ENCODE measurements at places on chromosomes 1 and 21.

DNA sequence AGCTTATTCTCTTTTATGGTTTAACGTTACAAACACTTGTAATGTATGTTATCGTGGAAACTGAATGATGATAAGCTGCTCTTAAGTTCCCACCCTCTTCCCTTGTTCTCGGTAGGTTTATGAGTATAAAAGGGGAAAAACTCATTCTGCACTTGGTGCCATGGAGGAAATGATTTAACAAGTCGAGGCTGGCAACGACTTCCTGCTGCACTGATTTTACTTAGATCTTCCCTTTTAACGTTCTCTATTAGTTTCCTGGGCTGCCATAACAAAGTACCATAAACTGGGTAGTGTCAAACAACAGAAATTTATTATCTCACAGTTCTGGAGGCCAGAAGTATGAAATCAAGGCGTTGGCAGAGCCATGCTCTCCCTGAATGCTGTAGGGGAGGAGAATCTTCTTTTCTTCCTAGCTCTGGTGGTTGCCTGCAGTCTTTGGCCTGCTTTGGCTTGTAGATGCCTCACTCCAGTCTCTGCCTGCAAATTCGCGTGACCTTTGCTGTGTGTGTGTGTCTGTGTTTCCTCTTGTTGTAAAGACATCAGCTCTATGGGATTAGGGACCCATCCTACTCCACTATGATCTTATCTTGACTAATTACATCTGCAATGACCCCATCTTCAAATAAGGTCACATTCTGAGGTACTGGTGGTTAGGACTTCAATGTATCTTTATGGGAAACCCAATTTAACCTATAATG lies 26.3 kb downstream of the HUNK start:
- DNase-seq = no peak

- no peak for DNase-seq
Observed at GRCh38 chr1:200684015-200684414, 14.3 kb upstream of the DDX59 start.

- no peak for DNase-seq
Observed at GRCh38 chr1:8473891-8474300, 156.0 kb downstream of the SLC45A1 start.

- DNase-seq = no peak
Observed at GRCh38 chr1:35173909-35174540, 18.9 kb downstream of the SFPQ start.

DNA sequence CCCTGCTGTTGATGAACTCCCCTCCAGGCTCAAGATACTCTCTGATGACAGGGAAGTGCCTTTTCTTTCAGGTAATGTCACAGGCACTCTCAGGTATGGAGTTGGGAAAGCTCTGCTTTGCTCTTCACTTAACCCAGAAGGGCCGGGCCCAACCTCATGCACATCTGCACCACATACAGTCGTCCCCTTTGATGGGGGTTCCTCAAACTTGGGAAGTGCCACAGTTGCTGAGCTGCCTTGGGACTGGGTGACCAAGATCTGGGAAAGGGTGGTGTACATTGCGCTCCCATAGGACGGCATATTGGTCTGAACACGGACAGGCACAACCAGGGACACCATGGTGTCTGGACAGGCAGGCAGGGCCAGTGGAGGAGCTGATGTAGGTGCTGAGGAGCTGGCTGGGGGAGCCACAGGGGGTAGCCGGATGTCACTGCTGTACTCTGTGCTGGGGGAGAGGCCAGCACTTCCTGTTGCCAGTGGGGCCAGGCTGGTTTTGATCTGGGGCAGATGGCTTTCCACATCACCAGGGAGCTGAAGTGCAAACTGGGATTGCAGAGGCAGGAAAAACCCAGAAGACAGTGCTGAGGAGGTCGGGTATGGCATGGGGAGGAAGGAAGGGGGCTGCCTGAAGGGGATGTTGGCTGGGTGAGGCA lies 96.2 kb upstream of the EDN2 start:
- DNase-seq = no peak

GRCh38 chr1:239185245-239185619 lies 201.1 kb upstream of the CHRM3 start:
- DNase-seq = no peak

GRCh38 chr1:90027281-90027680 lies 32.4 kb downstream of the ZNF326 start:
- no peak for DNase-seq

GRCh38 chr1:189180057-189180456 lies 1297.6 kb downstream of the BRINP3 start:
- DNase-seq = no peak

- DNase-seq = peak; percentile 90
Observed at GRCh38 chr1:10339815-10340214, 59.0 kb upstream of the PGD start.

DNA sequence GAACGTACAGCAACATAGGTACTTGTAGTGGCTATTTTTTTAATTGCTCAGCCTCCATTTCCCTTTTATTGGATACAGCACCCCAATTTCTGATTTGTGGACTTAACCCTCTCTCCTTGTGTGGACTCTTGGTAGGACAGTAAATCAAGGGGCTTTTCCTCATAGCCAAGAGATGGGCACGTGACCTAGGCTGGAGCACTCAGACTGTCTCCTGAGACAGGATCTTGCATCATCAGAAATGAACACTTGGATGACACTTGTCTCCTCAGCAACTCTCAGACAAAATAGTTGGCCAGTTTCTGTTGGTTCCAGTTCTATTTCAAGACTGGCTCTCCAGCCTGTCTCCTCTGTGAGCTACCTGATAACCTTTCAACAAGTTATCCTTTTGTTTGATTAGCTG lies 112.9 kb upstream of the ZNF678 start:
- DNase-seq = no peak

DNA sequence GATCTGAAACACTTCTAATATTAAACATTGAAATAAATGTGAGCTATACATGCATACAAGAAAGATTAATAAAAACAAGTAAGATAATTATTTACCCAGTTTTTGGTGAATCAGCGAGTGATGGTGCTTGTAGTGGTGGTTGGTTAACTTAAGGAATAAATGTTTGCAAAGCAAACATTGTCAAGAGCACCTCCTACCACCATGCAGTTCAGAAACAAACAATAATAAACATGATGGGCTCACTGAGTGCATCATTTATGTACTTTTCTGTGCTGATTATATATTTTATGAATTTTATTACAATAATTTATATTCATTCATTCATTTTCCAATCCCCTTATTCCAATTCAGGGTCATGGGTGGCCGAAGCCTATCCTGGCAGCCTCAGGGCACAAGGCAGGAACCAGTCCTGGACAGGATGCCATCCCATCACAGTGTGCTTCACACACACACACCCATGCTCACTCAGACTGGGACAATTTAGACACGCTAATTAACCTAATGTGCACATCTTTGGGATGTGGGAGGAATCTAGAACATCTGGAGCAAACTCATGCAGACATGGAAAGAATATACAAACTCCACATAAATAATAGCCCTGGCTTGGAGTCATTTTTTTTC lies 57.8 kb downstream of the ZMYM4 start:
- DNase-seq = no peak

DNA sequence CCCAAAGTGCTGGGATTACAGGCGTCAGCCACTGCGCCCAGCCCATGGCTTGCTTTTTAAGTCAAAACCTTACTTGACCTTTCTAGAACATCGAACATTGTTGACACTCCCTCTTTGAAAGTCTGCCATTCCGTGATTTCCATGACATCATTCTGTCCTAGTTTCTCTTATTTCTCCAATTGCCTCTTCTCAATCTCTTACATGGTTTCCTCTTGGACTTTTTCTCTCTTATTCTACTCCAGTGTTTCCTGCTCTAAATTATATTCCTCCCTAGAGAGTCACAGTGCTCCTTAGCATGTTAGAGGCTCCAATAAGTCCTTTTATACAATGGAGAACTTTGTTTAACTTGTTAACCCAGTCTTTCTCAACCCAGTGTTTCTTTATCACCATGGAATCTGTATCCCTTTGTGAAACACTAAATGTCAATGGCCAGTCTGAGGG lies 25.5 kb downstream of the JAM2 start:
- no peak for DNase-seq

DNA sequence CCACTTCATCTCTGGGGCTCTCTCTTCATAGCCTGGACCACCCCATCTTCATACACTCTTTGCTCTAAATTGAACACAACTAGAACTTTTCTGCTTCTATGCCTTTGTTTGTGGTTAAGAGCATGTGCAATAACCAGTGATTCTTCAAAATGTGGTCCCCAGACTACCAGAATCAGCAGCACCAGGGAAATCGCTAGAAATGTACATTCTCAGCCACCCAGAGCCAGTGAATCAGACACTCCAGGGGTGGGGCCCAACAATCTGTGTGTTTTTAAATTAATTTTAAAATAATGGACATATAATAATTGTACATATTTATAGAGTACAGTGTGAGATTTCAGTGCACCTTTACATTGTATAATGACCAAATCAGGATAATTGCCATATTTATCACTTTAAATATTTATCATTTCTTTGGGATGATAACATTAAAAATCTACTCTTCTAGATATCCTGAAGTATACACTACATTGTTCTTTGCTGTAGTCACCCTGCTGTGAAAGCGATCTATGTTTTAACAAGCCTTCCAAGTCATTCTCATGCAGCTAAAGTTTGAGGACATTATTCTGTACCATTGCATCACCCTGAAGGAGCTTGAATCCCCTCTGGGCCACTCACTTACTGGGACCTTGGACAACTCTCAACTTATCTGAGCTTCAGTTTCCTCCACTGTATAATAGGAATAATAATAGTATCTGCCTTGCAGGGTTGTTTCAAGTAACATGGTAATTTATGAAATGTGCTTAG lies 10.8 kb downstream of the GRHL3 start:
- no peak for DNase-seq

DNA sequence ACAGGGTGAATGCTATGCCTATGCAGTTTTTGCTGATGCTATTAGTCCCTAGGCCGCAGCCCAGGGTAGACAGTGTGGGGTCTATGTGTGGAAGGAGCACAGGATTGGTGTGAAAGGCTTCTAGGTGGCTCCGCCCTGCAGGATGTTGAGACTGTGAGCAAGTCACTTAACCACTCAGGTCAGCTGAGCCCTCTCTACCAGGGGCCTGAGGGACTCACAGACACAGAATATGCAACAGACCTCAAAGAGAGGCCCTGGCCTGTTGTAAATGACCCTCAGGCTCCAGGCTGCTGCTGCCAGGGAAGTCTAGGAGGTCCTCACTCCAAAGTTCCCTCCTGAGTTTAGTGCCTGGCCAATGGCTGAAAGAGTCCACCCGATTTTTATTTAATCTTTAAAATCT lies 11.0 kb downstream of the NHLH2 start:
- DNase-seq = no peak

GRCh38 chr1:108961198-108961597 lies 2.1 kb downstream of the CLCC1 start:
- DNase-seq = no peak

- no peak for DNase-seq
Observed at GRCh38 chr1:31647106-31647505, 2.4 kb upstream of the PEF1 start.

GRCh38 chr1:84827555-84827954 lies 65.5 kb downstream of the LPAR3 start:
- DNase-seq = no peak

DNA sequence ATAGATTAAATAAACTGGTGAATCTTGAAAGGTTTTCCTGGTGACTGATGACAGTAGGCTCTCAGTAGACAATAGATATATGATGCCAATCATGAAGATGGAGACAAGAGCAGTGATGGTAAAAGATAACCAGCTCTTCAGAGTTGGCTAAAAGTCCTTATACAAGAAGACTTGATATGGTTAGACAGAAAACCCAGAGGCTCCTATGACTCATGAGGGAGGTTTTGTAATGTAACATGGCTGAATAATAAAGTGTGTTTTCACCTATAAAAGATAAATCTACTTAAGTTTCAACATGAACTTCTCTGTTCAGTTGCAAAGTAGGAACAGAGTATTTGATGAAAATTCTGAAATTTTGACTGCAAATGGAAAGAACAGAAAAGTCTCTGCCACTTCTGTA lies 12.7 kb upstream of the CRNN start:
- no peak for DNase-seq

DNA sequence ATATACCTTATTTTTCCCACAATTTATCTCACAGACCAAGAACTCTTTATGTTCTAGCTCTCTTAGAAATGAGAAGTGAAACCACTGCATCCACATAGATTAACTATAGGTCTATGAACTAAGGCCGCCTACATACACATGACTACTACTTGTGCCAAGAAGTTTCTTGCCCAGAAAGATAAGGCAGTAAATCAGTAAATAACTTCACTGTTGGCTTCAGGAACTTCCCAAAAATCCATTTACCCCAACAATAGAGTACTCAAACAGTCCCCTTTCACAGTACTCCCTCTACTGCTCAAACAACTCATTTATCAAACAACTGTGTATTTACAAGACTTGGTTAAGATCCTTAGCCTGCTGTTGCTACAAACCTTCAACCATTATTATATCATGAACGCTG lies 96.5 kb downstream of the NME7 start:
- no peak for DNase-seq

- no peak for DNase-seq
Observed at GRCh38 chr1:171432473-171432872, 52.9 kb upstream of the PRRC2C start.

GRCh38 chr1:117114877-117115276 lies 6.7 kb downstream of the TRIM45 start:
- no peak for DNase-seq

GRCh38 chr1:947958-948357 lies 11.1 kb downstream of the NOC2L start:
- DNase-seq = no peak

DNA sequence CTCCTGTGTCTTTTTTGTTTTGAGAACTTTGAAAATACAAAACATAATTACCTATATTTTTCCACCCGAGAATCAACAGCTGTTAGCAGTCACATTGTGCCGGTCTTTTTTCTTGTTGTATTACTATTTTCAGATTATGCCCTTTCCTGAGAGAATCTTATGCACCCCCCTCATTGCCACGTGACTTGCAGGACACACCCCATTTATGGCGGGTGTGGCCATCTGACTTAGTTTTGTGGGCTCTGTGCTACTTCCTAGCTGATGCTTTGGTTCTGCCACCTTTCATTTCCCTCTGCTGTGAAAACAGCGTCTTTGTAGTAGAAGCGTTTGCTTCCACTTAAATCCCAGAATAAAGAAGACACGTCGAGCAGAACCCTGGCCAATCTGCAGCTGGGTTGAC lies 82.8 kb upstream of the SOX13 start:
- no peak for DNase-seq

Data from eye (tissue), 1 donor.